Activated T-helper 1 cell treated with anti-CD3 and anti-CD28 coated beads, Interleukin-12 subunit alpha, Interleukin-12 subunit beta, Interleukin-2, Interleukin-4 antibody, amounts not matched to agents 30 ng/mL and 10 ng/mL and 1 ng/mL, durations not matched to agents 14 hours and 24 hours and 36 hours (primary cell): ENCODE measurements at places on chromosomes 13 and 19. TPM values are rescaled to one million over a fixed set of nuclear protein-coding genes. Genes with fewer than 3 reads are reported as not detected.
A peak's percentile ranks its signal among the peaks of the same experiment; 100 is the strongest.

- DNase-seq: peak; percentile 19
These were observed 8.9 kb upstream of the VN1R1 start for GRCh38 chr19:57465680-57466381.

GRCh38 chr13:111258637-111259036 lies 61.8 kb upstream of the TEX29 start:
- no peak for DNase-seq

The SLC27A1 gene
- total RNA-seq: 1.7 and 2.0 TPM in 2 replicates

DNA sequence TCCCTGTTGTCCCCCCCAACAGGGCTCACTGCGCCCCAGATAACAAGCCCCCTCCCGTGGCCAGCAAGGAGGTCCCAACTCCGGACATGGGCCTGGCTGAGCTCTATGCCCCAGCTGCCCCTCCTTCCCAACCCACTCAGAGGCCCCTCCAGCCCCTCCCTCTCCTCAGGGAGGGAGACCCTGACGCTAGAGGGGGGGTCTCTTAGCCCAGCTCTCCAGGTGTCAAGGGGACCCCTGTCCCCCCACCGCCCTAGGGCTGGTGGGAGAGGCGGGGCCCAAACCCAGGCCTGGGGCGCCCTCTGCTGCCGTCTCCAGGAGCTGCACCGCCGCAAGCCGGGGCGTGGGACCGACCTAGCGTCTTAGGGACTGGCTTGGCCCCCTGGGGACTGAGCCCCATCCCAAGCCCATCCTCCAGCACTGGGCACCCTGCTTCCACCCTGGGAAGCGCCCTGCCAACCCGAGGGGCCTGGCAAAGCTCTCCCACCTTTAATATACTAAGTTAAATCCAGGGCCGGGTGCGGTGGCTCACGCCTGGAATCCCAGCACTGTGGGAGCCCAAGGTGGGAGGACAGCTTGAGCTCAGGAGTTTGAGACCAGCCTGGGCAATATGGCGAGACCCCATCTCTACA lies 1.4 kb downstream of the GRIN3B start:
- DNase-seq: peak; percentile 58

- DNase-seq: no peak
These were observed 526.0 kb downstream of the PCDH9 start for GRCh38 chr13:66704110-66704509.

The ZNF317 gene
- 50.7 and 53.3 TPM in 2 replicates for total RNA-seq

- DNase-seq: no peak
These were observed 498.4 kb upstream of the ARGLU1 start for GRCh38 chr13:107066355-107066754.

The MEIOSIN gene
- not detected in 2 replicates for total RNA-seq

The CERS4 gene
- 26.4 and 29.7 TPM in 2 replicates for total RNA-seq

DNA sequence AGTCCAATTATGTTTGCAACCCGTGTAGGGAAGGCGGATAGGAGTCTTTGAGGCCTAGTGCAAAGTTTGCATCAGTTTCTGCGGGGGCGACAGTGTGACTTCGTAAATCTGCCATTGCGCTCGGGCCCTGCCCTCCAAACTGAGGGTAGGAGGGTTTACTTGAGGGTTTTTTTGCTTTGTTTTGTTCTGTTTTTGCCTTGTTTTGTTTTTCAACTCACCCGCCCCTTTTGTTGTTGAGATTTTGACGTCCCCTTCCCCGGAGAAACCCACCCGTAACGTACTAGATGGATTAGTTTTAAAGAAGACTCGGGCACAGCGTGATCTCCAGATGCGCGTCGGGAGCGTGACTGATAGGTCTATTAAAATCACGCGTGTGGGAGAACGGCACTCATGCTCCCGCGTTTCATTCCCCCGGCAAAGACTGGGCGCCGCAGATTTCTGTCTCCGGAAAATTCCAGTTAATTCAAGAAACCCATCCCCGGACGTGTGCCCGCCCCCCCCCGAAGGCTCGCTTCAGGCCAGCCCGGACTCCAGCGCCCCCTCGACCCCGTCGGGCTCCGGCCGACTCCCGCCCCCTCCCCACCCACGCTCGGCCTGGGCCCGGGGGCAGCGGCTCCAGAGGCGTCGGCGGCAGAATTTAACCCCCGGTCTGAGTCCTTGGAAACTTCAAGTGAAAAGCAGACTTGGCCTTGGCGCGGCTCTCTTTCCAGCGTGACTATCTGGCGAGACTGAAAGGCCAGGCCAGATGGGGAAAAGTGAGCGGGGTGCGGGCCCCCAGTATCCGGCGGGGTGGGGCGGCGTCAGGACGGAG lies 5.0 kb downstream of the SOX1 start:
- no peak for DNase-seq

DNA sequence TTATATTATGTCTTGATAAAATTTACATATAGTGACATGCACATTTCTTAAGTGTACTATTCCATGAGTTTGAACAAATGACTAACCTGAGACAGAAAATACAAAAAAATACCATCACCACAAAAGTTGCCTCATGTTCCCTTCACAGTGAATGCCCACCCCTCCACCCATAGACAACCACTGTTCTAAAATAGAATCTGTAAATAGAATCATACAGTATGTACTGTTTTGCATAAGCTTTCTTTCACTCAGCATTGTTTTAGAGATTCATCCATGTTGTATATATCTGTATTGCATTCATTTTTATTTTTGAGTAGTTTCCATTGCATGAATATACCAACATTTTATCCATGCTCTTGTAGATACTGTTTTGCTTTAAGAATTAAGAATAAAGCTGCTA lies 23.3 kb upstream of the RBM26 start:
- no peak for DNase-seq

The OR2Z1 gene
- total RNA-seq: not detected in 2 replicates

- no peak for DNase-seq
These were observed 29.8 kb downstream of the KL start for GRCh38 chr13:33045851-33046592.

DNA sequence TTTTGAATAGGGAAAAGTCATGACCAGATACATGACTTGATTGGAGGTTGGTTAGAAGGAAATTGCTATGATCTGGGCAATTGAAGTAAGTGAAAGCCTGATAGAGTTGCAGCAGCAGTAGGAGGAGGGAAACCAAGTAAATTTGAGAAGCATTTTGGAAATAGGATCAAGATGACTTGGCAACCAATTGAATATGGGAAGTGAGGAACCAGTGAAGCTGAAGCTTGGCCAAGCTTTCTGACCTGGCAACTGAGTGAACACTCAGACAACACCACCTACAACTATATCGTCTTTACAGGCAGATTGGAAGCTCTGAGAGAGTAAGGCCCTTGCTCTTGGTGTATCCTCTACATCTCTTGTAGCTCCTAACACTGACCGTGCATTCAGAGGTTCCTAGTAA lies 16.2 kb upstream of the KATNAL1 start:
- DNase-seq: no peak

DNA sequence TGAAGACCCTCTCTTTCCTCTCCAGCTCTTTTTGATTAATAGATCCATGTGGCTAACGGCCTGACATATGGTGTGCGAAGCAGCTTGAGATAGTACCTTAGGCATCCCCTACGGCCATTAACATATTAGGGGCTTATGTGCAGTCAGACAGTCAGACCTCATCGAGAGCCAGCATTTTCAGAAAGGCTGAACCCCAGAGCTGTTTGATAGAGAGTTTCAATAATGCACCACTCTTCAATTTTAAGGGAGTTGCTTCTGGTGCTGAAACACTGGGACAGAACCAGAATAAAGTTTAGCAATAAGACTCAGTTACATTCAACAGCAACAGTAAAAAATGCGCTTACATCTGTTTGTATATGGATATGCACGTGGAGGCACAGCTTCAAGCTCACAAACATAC lies 10.8 kb downstream of the POU4F1 start:
- DNase-seq: no peak
